ENCODE measurements at places on chromosomes 7 and 10. TPM values are rescaled to one million over a fixed set of nuclear protein-coding genes. Genes with fewer than 3 reads are reported as not detected.

DNA sequence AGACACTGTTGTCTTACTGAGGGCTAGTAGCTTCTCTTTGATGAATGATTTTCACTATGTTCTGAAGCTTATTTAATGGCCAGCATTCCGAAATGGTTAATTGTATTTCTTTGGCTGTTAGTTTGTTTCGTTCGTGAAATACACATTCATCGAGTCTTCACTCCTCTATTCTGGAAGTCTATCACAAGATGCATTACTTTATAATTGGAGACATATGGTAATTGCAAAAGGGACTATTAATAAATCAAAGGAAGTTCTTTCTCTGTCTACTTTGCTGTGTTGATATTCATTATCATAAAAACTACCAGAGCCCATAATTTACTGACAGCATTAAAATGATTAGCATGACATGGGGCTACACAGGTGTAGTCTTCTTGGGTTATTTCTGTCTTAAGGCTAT is 133.8 kb upstream of the IGFBP3 start:
- no peak for DNase-seq

GRCh38 chr7:102426268-102427018 is 6.9 kb upstream of the ORAI2 start:
- DNase-seq = peak; percentile 74

DNA sequence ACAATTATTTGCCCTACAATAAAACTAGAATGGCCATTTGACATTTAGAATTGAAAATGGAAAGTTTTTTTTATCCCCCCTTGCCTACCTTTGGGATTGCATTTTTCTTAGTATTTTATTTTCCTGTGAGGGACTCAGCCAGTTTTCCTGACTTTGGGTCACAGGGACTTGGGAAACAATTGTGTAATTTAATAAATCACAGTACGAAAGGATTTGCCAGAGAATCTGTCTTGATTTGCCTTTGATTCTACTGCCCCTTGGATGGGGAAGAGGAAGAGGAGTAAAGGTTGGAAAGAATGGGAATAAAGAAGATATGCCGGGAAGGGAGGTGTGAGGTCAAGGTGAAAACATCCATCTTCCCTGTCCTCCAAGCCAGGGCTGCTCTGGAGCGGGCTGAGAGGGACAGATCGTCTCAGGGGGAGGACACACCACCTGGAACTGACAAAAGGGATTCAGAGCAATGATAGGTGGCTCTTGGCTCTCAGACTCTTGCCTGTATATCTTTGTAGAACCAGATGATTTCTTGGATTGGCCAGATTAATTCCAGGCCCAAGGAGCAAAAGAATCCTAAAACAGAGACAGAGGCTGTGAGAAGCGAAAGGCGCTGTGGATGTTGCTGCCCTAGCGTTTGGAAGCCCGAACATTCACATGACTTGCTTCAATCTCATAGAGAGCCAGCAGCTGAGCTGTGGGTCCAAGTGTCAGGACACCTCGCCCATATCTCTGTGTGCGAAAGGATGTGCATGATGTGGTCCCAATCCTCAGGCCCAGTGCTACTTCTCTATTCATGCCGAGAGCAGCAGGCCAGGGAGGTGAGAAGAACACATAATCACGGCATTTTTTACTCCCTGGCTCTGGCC is 50.3 kb upstream of the ZEB1 start:
- DNase-seq = no peak

DNA sequence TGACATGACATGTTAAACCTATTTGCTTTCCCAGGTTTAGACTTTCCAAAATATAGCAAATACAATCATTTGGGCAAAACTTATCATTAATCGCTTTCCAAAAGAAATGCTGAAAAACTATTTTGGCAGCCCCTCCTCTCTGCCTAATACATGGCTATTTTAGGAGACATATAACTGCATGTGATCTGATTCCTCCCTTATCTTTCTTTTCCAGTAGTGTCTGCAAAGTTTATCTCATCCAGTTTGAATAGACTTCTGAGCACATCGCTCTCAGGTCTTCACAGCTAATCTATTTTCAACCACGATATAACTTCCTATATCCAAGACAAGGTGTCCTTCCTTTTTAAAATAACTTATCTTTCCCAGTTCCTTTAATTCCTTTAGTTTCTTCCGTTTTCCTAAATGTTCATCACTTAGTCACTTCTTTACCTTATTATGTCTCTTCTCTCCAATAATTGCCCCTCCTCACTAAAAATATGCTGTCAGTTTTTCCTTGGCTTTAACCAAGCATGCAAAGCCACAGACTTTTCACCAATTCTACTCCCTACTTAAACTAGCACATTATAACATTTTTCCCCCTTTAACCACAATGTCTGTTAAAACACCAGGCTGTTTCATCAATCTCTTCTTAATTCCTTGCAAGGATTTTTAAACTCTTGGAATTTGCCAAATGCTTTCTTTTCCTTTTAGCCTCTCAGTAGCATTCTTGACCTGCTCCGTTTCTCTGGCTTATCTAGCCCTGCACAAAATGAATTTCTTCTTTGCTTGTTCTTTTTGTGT is 24.4 kb downstream of the GNG11 start:
- no peak for DNase-seq

DNA sequence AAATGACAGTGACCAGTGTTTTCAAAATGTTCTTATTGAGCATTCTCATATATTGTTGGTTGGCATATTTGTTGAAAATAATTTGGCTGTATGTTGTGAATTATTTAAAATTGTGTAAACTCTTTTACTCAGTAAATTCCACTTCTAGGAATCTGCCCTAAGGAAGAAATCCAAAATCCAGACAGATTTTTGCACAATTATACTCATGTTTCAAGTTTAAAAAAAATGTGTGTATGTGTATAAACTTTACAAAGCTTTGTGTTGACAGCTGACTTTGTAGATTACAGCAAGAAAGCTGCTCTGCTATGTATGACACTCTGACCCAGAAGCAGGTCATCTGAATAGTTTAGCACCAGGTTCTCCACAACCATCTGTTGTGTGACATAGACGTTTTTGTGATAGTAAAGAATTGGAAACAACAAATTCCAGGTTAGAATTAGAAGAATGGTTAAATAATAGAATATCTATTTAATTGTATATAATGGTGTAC is 21.6 kb downstream of the KIFBP start:
- DNase-seq = no peak

- DNase-seq = no peak
These were observed 665.2 kb downstream of the INHBA start for GRCh38 chr7:41037691-41038090.

DNA sequence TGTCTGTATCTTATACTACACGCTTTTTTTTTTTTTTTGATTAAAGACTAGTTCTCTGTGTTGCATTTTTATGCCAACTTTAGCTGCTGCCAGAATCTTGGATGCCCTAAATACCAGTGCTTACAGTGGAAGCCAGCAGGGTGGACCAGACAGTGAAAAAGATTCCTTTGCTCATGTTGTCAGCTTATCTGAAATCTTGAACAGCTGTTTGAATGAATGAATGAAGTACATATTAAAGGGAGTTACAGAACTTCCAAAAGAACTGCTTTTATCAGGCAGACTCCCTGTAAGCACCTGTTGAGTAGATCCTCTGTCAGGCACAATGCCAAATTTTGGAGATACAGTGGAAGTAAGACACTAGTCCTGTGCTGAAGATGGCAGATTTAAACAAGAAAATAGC is 184.9 kb downstream of the PPP1R9A start:
- no peak for DNase-seq

- DNase-seq = peak; percentile 20
These were observed 3.2 kb upstream of the ZNF775 start for GRCh38 chr7:150375662-150376521.

DNA sequence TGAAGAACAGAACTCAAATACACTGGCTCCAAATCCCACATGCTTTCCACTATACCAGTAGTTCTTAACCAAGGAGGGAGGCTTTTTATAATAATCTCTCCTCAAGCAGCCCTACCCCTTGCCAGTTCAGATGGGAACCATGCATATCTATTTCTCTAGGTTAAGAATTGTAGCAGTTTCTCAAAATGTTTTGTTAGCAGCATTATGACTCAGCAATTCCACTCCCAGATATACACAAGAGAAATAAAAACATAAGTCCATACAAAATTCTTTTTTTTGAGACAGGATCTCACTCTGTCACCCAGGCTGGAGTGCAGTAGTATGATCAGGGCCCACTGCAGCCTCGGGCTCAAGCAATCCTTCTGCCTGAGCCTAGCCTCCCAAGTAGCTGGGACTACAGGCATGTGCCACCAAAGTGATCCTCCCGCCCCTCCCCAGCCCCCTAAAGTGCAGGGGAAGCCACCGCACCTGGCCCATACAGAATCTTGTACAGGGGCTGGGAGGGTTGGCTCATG is 18.1 kb downstream of the YWHAG start:
- DNase-seq = no peak

GRCh38 chr7:157521061-157521731 is 184.4 kb downstream of the DNAJB6 start:
- peak; percentile 52 for DNase-seq

GRCh38 chr10:101812606-101813005 is 5.6 kb downstream of the OGA start:
- no peak for DNase-seq

- no peak for DNase-seq
These were observed 255.3 kb downstream of the INHBA start for GRCh38 chr7:41447450-41448042.

GRCh38 chr10:114487815-114488536 is 83.7 kb upstream of the AFAP1L2 start:
- no peak for DNase-seq

- no peak for DNase-seq
These were observed 171.7 kb upstream of the FRMD4A start for GRCh38 chr10:14502431-14502830.

- no peak for DNase-seq
These were observed 81.8 kb downstream of the SGMS1 start for GRCh38 chr10:50541921-50542320.

GRCh38 chr10:45433716-45434469 is 59.9 kb downstream of the ALOX5 start:
- no peak for DNase-seq

GRCh38 chr7:89661876-89662275 is 492.4 kb upstream of the STEAP1 start:
- no peak for DNase-seq

GRCh38 chr7:2281541-2281940 is 32.7 kb downstream of the SNX8 start:
- no peak for DNase-seq

- no peak for DNase-seq
These were observed 10.2 kb upstream of the ADO start for GRCh38 chr10:62794306-62794705.

GRCh38 chr7:130959743-130960207 is 225.8 kb upstream of the KLF14 start:
- no peak for DNase-seq

- DNase-seq = no peak
These were observed 43.4 kb downstream of the PSPH start for GRCh38 chr7:56007891-56008290.

DNA sequence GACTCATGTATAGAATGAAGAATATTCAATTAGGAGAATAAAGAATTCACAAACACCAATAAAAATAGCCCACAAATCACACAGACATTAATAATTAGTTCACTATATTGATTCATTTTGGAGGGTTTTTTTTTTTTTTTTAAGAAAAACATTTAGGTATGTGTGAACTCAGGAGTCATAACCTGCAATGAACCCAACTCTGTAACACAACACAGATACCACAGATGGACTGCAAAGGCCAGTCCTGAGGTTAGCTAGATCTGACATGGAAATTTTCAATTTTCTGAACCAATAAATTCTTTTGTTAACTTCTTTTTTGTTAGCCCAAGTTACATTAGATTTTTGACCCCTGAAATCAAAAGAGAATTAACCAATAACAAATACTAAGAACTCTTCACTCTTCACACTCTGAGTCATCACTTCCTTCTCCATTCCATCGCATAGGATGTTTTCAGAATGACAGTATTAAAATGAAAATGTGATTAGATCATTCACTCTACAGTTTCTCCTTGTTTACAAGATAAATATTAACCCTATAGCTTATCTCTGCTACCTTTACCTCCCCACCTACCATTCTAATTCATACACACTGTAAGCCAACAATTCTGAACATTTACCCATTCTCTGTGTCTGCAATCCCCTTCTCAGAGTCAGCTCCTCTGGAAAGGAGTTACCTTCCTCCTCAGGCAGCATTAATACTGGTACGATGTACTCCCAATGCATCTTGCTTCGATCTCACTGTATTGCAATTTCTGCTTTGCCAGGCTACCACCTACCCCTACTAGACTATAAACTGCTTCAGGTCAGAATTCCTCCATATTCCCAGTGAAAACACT is 141.5 kb downstream of the LRRN3 start:
- no peak for DNase-seq

- no peak for DNase-seq
These were observed 248.0 kb downstream of the PRPF18 start for GRCh38 chr10:13834581-13835286.

GRCh38 chr10:91582153-91582554 is 50.7 kb downstream of the PPP1R3C start:
- DNase-seq = no peak

- DNase-seq = no peak
These were observed 118.1 kb downstream of the WDR11 start for GRCh38 chr10:120969219-120969645.

- no peak for DNase-seq
These were observed 113.5 kb downstream of the ITGB8 start for GRCh38 chr7:20444030-20444800.

The HMX3 gene
- total RNA-seq = not detected

The LHFPL3 gene
- not detected for total RNA-seq

The MMRN2 gene
- 86.3 TPM for total RNA-seq

The SNCG gene
- total RNA-seq = 17.2 TPM

The NPFFR1 gene
- total RNA-seq = 1.1 TPM

The ATP5MK gene
- 206 TPM for total RNA-seq

The OR2A42 gene
- total RNA-seq = not detected

The TRPV6 gene
- total RNA-seq = 0.38 TPM

The UBTD1 gene
- 37.5 TPM for total RNA-seq

The ANKRD30A gene
- total RNA-seq = 0.12 TPM

The HYAL4 gene
- not detected for total RNA-seq

The PPP1R17 gene
- total RNA-seq = not detected

The ASB10 gene
- not detected for total RNA-seq

The CALML3 gene
- total RNA-seq = not detected

The CHCHD3 gene
- total RNA-seq = 43.0 TPM

The GIMAP6 gene
- 61.7 TPM for total RNA-seq

The SKIDA1 gene
- 0.69 TPM for total RNA-seq

The PNLIP gene
- total RNA-seq = not detected
